ENCODE measurements at places on chromosomes 6 and 20. TPM values are rescaled to one million over a fixed set of nuclear protein-coding genes. Genes with fewer than 3 reads are reported as not detected.

Gene SLC13A3
- total RNA-seq: 3.9 TPM

Gene LPA
- not detected for total RNA-seq

Gene RIPPLY2
- total RNA-seq: not detected

Gene POU5F1
- total RNA-seq: not detected

Gene BTNL2
- total RNA-seq: not detected

Gene SPATS1
- not detected for total RNA-seq

Gene SLC22A2
- 0.11 TPM for total RNA-seq

Gene ADAM33
- total RNA-seq: 3.1 TPM

Gene IL17A
- not detected for total RNA-seq

Gene IRF4
- 0.11 TPM for total RNA-seq

Gene PACSIN1
- total RNA-seq: not detected

Gene SCRT2
- total RNA-seq: not detected

Gene NKX2-2
- not detected for total RNA-seq

Gene TNFAIP3
- 6.3 TPM for total RNA-seq

Gene BPI
- not detected for total RNA-seq

Gene ULBP3
- total RNA-seq: 9.7 TPM

Measured in placental epithelial cell (primary cell).